ENCODE measurements at places on chromosomes 11 and 22.

DNA sequence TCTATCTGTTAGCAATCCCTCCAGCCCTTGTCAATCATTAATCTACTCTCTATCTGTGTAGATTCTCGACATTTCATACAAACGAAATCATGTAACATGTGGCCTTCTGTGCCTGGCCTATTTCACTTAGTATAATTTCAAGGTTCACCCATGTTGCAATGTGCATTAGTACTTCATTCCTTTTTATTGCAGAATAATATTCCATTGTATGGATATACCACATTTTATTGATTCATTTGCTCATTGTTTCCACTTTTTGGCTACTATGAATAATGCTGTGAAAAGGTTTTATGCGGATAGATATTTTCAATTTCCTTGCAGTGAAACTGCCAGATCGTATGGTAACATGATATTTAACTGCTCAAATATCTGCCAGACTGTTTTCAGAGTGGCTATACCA, 100.1 kb downstream of the MIAT start:
- no peak for DNase-seq

- no peak for DNase-seq
These were observed 112.3 kb downstream of the TMPRSS5 start for GRCh38 chr11:113593698-113594308.

GRCh38 chr22:45332001-45332400, 22.3 kb downstream of the FAM118A start:
- no peak for DNase-seq

GRCh38 chr11:108500721-108501120, 2.5 kb upstream of the POGLUT3 start:
- DNase-seq: no peak
